Sigmoid colon (tissue), 7 donors: ENCODE measurements at places on chromosomes 11 and 22.

DNA sequence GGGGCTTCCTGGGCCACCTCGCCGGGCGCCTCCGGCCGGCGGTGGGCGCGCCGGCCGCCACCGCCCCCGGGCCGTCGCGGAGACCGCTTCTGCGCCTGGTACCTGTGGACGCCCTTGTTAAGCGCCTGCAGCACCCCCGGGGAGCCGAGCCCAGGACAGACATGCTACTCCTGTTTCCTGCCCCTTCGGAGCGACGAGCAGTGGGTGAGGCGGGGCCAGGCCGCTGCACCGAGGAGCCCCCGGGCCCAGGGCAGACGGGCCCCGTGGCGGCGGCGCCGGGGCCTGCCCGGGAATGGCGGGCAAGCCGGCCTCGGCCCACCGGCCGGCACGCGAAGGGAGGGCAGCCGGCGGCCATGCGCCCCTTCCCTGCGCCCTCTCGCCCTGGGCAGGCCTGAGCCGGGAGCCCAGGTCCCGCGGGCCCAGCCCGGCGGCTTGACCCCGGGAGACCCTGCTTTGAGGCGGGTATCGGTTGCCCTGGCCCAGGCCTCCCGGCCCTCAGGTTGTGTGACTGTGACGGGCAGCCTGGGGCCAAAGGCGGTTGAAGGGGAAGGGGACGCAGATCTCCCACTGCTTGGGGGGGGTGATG is 789 bp upstream of the KDM2A start:
- peak overlapping the region; percentile 35 for H3K4me3 ChIP-seq
- peak; percentile 75 for DNase-seq
- H3K27ac ChIP-seq, result peak overlapping the region; percentile 94
- no peaks in the 10 kb centered on the region for H3K4me1 ChIP-seq
- H3K27me3 ChIP-seq, result no peaks in the 10 kb centered on the region
- no peaks in the 10 kb centered on the region for H3K36me3 ChIP-seq

DNA sequence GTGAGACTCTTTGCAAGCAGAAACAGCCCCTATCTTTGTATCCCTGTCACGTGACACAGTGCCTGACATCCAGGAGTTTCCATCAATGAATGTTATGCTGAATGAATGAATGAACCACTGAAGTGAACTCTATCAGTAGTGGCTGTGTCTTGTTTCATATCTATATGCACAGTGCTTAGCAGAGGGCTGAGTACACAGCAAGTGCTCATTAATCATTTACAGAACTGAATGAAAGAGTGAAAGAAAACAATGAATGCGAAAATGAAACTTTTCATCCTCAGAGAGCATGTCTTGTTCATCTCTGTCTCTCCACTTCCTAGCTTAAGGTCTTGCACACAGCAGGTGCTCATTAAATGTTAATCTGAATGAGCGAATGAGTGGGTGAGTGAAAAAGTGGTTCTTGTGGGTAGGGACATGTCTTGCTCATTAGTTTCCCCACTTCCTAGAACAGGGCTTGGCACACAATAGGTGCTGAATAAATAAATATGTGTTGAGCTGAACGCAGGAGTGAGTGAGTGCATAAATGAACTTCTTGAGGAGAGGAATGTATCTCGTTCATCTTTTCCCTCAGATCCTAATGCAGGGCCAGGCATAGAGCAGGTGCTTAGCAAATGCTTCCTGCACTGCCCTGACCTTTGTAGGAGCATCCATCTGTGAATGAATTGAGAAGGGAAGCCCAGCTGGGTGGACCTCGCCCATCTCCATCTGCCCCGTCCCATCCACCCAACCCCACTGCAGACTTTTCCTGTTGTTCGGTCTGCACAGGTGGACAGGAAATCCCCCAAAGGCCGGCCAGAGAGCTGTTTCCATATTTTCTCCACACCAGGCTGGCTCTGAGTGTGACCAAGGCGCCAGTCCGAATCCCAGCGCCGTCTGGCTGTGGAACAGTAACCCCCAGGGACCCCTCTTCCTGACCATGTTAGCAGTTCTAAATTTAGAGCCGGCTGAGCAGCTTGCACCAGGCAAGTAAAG is 113.4 kb upstream of the CRYBB3 start:
- no peaks in the 10 kb centered on the region for H3K4me1 ChIP-seq
- H3K36me3 ChIP-seq, result no peaks in the 10 kb centered on the region
- no peak overlapping the region for H3K27ac ChIP-seq
- no peaks in the 10 kb centered on the region for H3K27me3 ChIP-seq
- no peak overlapping the region for H3K4me3 ChIP-seq

GRCh38 chr11:36265793-36266628 is 23.2 kb downstream of the COMMD9 start:
- H3K36me3 ChIP-seq, result peaks cover 3% of the 10 kb centered on the region
- no peaks in the 10 kb centered on the region for H3K4me1 ChIP-seq
- H3K4me3 ChIP-seq, result no peak overlapping the region
- no peak overlapping the region for H3K27ac ChIP-seq
- H3K27me3 ChIP-seq, result no peaks in the 10 kb centered on the region

DNA sequence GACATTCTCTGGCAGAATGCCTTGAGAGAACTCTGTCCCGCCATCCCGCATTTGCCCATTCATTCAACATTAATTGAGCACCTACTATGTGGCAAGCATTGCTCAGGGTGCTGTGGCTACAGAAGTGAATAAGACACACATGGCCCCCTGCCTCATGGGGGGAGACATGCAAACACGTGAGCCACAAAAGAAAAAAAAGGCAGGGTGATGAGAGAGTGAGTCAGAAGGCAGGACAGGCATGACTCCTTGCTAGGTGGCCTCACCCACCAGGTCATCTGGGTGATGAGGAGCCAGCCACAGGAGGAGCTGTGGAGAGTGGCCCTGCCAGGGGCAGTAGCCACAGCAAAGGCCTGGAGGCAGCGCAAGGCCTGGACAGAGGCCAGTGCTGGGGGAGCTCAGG is 4.9 kb downstream of the CHRM4 start:
- no peak overlapping the region for H3K27ac ChIP-seq
- peaks cover 37% of the 10 kb centered on the region for H3K27me3 ChIP-seq
- no peak for DNase-seq
- no peaks in the 10 kb centered on the region for H3K36me3 ChIP-seq

- no peaks in the 10 kb centered on the region for H3K4me1 ChIP-seq
- H3K27ac ChIP-seq, result no peak overlapping the region
- peak; percentile 75 for DNase-seq
- H3K27me3 ChIP-seq, result no peaks in the 10 kb centered on the region
These were observed 61.2 kb downstream of the CECR2 start for GRCh38 chr22:17430412-17430811.
